Activated effector memory CD4-positive, alpha-beta T cell treated with anti-CD3 and anti-CD28 coated beads, Interleukin-2, amount 50 U/mL, for 16 hours (primary cell): ENCODE measurements at places on chromosomes 12 and 14.
A peak's percentile ranks its signal among the peaks of the same experiment; 100 is the strongest.

GRCh38 chr14:76672123-76672522, 89.1 kb upstream of the VASH1 start:
- DNase-seq, result no peak

- peak; percentile 70 for DNase-seq
Observed at GRCh38 chr12:62191491-62192179, 68.6 kb upstream of the USP15 start.

DNA sequence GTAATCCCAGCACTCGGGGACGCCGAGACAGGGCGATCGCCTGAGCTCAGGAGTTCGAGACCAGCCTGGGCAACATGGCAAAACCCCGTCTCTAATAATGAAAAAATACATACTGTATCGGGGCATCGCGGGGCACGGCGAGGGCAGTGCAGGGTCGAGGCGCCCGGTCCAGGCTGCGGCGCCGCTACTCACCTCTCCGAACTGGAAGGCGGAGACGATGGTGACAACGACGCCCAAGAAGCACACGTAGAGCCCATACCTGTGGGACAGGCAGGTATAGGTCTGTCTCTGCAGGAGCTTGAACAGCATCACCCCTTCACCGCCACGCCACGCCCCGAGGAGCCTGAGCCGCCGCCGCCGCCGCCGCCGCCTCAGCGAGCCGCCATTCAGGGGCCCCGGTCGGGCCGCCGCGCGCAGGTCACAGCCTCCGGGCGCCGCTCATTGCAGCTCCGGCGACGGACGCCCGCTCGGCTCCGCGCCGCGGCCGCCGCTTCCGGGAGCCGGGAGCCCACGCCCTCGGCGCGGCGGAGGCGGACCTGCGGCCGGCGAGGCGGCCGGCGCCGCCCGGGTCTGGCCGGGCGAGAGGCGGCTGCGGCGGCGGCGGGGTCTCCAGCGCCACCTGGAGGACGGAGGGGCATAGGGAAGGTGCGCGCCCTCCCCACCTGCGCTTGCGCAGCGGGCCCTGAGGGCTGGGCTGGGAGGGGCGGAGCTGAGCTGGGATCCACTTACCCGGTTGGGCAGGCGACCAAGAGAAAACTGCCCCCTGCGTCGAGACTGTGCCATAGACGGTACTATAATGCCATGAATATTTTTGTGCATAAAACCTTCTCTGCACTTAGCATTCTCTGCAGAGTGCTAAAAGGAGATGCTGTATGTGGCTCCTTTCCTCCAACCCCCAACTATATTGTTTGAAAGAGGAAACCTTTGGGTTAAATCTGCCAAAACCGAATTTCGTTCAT, at the start of gene GNPTAB:
TSS of gene GNPTAB (minus strand) at position 593 of the 959 bp plus-strand sequence. CDS start at position 309, 284 bp downstream.
- peak; percentile 98 for DNase-seq

- DNase-seq, result no peak
Observed at GRCh38 chr14:24297190-24297964, 2.2 kb downstream of the DHRS1 start.

DNA sequence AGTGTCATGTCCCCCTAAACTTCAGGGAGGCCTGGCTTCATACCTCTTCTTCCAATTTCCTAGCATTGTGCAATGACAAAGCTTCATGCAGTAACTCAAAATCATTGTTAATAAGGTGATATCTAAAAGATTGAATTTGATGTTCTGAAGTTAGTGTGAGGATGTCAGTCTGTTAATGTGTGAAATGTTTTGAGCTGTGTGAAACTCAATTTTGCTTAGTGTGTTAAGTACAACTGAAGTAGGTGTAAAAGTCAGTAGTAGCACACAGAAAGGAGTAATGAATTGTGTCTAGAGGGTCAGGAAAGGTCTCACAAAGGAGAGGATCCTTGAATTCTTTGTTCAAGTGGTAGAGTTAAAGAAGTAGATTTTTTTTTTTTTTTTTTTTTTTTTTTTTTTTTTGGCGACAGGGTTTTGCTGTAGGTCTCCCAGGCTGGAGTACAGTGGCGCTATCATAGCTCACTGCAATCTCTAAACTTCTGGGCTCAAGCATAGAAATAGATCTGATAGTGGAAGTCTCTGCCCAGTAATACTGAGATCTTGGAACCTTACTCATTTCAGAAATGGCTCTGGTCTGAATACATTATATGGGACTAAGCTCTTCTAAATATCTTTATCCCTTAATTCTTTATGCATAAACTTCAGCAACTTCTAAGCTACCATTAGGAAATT, 63.9 kb downstream of the FUT8 start:
- DNase-seq, result no peak

DNA sequence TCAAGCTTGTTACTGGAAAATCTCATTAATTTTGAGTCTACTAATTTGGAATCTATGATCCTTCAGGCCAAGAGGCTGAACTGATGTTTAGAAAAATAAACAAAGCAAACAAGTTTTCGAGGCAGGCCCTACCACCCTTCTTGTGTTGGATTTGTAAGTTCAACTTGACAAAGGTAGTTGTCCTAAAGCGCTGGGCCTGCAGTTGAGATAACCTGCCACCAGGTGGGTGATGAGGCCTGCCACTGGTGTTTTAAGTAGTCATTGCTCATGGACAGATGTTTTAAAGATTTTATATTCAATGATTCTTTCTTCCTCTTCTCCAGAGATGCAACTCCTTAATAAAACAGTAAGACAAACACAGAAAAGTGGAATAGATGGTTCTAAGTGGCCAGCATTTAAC, 19.4 kb downstream of the ACVRL1 start:
- peak; percentile 81 for DNase-seq

DNA sequence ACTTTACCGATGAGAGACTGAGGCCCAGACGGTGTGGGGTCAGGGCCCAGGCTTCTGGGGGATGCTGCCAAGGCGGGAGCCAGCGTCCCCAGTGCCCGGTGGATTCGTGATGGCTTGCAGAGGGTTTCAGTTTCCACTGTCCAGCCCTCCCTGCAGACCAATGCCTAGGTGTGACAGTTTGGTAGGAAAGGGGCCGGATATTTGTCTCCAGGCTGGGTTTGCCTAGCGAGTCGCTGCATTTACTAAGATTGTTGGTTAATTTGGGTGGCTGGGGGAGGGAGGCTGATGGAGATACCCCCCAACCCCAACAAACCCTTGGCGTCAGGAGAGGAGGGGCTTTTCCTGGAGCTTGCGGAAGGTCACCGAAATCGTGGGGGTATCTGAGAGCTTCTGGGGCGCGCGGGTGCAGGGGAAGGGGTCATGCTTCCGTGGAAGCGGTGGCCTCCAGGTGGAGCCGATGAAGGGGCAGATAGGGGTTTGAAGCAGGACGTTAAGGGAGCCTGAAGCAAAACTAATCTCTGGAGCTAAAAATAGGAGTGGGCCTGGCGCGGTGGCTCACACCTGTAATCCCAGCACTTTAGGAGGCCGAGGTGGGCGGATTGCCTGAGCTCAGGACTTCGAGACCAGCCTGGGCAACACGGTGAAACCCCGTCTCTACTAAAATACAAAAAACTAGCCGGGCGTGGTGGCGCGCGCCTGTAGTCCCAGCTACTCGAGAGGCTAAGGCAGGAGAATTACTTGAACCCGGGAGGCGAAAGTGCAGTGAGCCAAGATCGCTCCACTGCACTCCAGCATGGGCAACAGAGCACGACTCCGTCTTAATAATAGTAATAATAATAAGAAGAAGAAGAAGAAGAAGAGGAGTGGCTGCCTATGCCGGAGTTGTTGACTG, 1.1 kb upstream of the CDC42BPB start:
- DNase-seq, result no peak

DNA sequence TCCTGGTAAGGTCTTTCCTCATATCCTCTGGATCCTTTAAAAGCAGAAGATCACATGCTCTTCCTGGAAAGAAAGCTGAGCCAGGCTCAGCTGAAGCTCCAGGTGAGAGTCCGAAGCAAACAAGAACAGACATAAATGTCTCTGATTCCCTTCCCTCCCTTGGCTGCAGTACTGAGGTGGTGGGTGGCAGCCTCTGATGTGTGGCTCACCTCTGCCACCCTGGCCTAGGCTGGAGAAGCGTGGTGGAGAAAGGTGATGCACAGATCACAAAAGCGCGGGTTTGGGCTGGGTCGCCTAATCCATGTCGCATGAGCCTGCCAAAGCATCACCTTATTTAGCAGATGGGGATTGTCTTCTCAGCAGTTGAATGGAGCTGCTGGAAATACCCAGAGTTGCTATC, 2.8 kb upstream of the KRT76 start:
- no peak for DNase-seq

DNA sequence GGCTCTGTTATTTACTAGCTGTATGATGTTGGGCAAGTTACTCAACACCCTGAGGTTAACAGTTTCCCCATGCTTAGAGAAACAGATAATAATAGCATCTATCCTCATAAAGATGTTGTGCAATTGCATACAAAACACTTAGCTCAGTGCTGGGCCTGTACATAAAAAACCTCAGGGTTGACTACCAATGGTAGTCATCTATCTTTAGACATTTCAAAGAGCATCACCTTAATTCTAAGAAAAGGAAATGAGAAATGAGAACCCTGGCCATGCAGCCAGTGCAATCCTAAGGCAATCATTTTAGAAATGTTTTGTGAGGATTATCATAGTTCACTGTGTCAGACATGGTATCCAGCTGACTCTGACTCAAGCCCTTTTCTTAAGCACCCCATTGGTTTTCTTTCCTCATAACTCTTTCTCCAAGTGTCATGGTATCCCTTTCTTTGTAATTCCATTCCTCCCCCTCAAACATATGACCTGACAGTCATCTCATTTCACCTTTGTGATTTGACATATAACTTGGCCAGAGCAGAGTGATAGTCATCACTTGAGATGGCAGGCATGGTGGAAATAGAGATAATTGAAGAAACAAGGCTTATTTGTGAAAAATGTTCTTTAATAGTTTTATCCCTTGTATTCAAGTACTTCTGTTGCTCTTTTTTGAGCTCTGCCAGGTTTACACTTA, 29.5 kb upstream of the OSBPL8 start:
- no peak for DNase-seq

- no peak for DNase-seq
Observed at GRCh38 chr14:91728616-91729183, 3.2 kb downstream of the CATSPERB start.

DNA sequence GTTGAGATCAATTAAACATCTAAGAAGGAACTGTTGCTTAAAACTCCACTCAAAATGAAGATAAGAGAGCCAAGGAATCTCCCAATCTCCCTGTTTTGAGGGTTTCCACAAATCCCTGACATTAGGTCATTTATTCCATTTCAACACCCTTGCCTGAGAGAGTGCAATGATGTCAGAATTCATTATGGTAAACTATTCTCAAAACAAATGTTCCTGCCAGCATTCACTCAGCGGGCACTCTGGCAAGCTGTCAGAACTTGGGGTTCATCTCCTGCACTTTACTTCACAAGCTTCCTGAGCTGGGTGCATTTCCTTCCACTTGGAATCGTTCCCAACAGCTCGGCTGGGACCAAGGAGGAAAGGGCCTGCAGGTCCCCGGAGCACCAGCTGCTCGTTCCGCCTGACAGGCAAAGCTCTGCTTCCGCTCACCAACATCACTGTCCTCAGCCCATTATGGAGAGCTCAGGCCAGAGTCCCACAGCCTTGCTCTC, 117.8 kb downstream of the TTC7B start:
- DNase-seq, result no peak

- DNase-seq, result no peak
Observed at GRCh38 chr12:54010053-54010971, 1.5 kb downstream of the HOXC8 start.

DNA sequence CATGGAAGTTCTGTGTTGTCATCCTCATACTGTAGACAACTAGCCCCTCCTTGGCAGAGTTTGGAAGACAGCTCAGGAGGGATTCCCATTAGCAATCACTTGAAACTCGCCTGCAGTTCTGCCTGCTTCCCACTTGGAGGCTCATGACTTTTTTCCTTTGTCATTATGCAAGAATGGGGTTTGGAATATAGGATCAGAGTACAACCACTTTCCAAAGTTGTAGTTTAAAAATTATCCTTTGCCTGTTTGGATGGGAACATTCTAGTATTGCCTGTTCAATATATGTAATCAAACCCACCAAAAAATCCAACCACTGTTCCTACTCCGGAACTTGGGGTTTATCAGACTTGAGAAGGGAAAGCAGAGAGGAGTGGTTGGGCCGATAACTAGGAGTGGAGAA, 2.1 kb upstream of the GPD1 start:
- DNase-seq, result no peak

- no peak for DNase-seq
Observed at GRCh38 chr14:50762001-50762930, 68.7 kb downstream of the NIN start.

DNA sequence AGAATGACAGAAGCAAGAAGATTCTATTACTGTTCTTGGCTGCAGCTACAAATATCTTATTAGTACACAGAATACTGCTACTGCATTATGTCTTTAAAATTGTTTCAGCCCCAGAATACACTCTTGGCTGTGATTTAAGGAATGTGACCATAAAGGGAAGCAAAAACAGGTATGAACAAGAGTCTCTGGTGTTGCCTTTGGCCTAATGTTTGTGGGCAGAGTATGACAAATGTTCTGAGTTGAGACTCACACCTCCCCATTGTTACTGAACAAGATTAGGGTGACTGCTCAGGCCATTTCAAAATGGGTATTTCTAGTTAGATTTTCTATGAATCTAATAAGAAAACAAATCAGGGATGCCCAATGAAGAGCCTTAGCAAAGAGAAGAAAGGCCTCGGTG, 28.5 kb downstream of the TTC6 start:
- no peak for DNase-seq

- no peak for DNase-seq
Observed at GRCh38 chr12:126093908-126094307, 1028.7 kb downstream of the AACS start.

DNA sequence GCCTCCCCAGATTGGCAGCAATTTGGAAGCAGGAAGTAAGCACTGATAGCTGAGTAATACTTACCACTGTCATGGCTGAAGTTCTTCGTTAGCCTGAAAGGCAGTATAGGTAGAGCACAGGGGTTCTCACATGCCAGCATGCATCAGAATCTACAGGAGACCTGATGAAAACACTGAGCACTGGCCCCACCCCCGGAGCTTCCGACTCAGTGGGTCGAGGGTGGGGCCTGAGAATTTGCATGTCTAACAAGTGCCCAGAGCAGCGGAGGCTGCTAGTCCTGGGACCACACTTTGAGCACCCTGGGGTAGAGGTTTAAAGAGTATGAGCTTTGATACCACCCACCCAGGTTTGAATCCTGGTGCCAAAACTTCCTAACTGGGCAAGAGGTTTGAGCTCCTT, 89.6 kb downstream of the FBXW8 start:
- no peak for DNase-seq

GRCh38 chr14:42628602-42629001, 1021.9 kb downstream of the LRFN5 start:
- DNase-seq, result no peak

GRCh38 chr12:124518051-124518932, 49.1 kb downstream of the NCOR2 start:
- DNase-seq, result no peak
